ENCODE measurements at places on chromosomes 7 and 10. TPM values are rescaled to one million over a fixed set of nuclear protein-coding genes. Genes with fewer than 3 reads are reported as not detected.

The EPO gene
- total RNA-seq: not detected

The FAM24B gene
- 15.9 TPM for total RNA-seq

The FRMD4A gene
- total RNA-seq: 70.6 TPM

The ZCWPW1 gene
- 1.8 TPM for total RNA-seq

- H3K4me1 ChIP-seq: peaks cover 3% of the 10 kb centered on the region
- no peaks in the 10 kb centered on the region for H3K27me3 ChIP-seq
Measured at GRCh38 chr10:43156590-43157341, 18.5 kb downstream of the CSGALNACT2 start.

DNA sequence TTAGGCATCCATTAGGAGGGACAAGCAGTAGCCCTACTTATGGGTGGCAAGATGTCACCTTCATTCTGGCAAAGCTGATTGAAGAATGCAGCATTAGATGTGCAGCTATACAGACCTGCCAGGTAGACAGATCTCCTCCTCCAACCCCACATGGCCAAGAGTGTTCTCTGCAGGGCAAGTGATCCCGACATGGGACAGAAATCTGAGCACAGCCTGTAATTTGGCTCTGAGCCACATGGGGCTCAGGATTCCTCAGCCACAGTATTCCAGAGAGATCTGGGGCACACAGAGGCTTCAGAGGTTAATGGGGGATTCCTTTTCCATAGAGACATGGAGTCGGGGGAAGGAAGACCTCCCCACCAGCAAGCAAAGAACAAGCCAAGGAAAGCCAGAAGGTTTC is 58.7 kb upstream of the GDF10 start:
- peaks cover 6% of the 10 kb centered on the region for H3K4me1 ChIP-seq
- H3K27ac ChIP-seq: no peak overlapping the region
- DNase-seq: no peak

DNA sequence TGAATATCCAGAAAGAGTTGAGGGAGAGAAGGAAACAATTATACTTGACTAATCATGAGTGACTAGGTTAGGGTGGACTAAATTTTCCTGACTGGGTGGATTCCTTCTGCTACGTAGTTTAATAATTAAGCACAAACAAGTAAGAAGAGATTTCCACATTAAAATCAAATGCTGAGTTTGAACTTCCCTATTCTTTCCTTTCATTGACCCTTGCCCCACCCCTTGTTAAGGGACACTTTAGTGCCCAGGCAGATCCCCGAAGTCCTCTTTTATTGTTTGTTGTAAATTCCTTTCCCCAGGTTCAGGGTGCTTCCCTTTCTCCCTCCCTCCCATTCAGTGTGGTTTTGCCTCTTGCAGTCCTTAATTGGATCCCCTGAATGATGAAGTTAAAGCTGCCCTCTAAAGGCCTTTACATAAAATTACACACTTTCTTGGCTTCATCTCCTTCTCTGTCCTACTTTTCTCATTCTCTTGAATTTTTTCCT is 8.8 kb upstream of the SPAM1 start:
- no peak for DNase-seq
- no peak overlapping the region for H3K4me3 ChIP-seq
- no peaks in the 10 kb centered on the region for H3K4me1 ChIP-seq
- H3K27me3 ChIP-seq: no peaks in the 10 kb centered on the region

- DNase-seq: peak; percentile 38
- H3K36me3 ChIP-seq: no peaks in the 10 kb centered on the region
- peaks cover 1% of the 10 kb centered on the region for H3K4me1 ChIP-seq
- H3K4me3 ChIP-seq: no peak overlapping the region
Measured at GRCh38 chr7:106947244-106947728, 82.2 kb downstream of the PIK3CG start.

- H3K36me3 ChIP-seq: no peaks in the 10 kb centered on the region
- no peak overlapping the region for H3K27ac ChIP-seq
- no peak overlapping the region for H3K4me3 ChIP-seq
- DNase-seq: no peak
- H3K27me3 ChIP-seq: peaks cover 2% of the 10 kb centered on the region
- H3K4me1 ChIP-seq: no peaks in the 10 kb centered on the region
Measured at GRCh38 chr10:6036861-6037321, 25.3 kb downstream of the IL2RA start.

DNA sequence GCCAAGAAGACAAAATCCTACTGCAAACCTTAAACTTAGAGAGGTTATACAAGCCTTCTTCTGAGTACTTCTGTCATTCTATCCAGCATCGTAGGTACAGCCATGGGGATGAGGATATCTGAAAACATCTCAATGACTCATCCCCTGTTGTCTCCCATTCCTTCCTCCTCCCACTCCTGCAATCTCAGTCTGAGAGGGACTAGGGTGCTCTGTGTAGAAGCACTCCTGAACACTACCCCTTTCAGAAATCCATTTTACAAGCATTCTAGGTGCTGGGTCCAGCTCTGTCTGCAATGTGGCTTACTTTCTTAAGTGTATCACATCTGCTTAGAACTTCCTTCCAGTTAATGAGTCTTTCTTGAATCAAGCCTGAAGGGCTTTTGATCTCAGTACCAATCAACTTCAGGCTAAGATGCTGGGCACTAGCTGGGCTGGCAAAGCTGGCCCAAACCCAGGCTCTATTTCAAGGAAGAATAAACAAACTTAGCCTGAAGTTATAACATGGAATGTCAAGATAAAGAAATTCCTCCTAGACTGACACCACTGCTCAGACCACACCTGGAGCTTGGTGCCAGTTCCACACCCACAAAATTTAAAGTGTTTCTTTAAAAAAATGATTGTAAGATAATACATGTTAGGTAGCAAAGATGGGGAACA is 270.3 kb upstream of the AOAH start:
- H3K4me3 ChIP-seq: no peak overlapping the region
- no peak for DNase-seq
- H3K27me3 ChIP-seq: no peaks in the 10 kb centered on the region

Measured in glutamatergic neuron (in vitro differentiated cells).